T-helper 2 cell (primary cell): ENCODE measurements at places on chromosomes 13 and 19.
A peak's percentile ranks its signal among the peaks of the same experiment; 100 is the strongest.

GRCh38 chr19:55345818-55346724 is 6.4 kb downstream of the KMT5C start:
- DNase-seq, result no peak

DNA sequence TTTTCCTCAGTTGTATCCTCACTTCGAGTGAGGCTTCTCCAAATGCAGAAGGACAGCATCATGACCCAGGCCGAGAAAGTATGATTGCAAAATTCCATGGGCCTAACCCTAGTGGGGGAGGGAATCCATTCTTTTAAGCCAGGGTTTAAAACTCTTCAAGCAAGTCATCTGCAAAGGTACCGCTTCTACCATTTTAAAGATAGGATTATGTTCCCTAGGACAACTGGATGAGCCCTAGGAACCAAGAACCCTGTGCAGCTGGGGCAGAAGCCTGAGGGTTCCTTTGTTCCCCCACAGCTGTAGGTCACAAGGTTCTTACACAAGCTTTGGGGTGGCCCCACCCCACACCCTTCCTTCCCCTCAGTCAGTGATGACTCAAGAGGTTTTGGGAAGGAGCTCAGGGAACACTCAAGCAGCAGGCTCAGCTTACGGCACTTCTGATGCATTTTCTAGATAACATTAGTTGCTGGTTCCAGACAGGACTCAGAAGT is 13.5 kb downstream of the ARL11 start:
- DNase-seq, result no peak

- peak; percentile 81 for DNase-seq
Measured at GRCh38 chr19:58558066-58558622, at the start of gene UBE2M. UBE2M (minus strand) TSS chr19:58558611; CDS start chr19:58558381, 230 bp downstream.

DNA sequence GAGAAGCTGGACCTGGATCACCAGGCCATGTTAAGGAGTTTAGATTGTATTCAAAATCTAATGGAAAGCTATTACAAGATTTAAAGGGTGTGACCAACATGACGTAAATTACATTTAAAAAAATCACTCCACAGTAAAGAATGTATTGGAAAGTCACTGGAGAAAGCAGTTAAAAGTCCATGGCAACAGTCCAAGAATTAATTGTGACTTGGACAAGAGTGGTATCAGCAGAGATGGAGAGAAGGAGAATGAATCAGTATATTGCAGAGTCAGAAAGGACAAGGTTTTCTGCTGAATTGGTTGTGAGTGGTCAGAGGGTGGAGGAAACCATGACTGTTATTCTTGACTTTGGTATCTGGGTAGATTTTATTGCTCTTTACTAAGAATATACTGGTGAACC is 535.1 kb upstream of the SLITRK1 start:
- no peak for DNase-seq

- DNase-seq, result peak; percentile 70
Measured at GRCh38 chr13:109743706-109744453, 42.5 kb downstream of the IRS2 start.

- DNase-seq, result no peak
Measured at GRCh38 chr13:78660495-78660857, 1.5 kb upstream of the OBI1 start.

- no peak for DNase-seq
Measured at GRCh38 chr13:48501705-48502104, 31.2 kb downstream of the RCBTB2 start.

GRCh38 chr19:41116261-41116660 is 2.0 kb downstream of the CYP2F1 start:
- DNase-seq, result no peak

DNA sequence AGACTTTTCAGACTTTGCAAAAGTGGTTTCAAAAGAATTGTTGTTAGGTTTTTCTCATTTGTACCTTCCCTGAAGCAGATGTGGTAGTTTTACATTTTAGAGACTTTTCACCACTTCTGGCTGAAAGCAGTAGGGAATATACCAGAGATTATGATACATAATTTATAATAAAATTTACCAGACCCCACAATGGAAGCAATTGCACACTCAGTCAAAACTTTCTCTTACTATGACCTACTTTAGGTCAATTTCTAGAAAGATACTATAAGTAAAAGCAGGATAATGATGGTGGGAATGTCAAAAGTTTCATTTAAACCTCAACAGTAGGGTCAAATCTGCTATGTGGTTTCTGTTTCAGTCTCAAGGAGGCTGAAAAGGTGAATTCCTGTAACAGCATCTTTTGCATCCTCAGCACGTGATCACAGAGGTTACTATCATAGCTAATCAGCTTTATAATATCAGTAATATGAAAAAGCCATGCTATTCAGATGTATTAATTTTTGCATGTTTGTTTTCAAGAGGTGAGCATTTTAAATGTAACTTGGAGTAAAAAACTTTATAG is 26.9 kb downstream of the PCCA start:
- DNase-seq, result no peak

- DNase-seq, result no peak
Measured at GRCh38 chr13:75652726-75653125, 16.6 kb downstream of the LMO7 start.

GRCh38 chr19:45137179-45137761 is 23.5 kb downstream of the NKPD1 start:
- no peak for DNase-seq

DNA sequence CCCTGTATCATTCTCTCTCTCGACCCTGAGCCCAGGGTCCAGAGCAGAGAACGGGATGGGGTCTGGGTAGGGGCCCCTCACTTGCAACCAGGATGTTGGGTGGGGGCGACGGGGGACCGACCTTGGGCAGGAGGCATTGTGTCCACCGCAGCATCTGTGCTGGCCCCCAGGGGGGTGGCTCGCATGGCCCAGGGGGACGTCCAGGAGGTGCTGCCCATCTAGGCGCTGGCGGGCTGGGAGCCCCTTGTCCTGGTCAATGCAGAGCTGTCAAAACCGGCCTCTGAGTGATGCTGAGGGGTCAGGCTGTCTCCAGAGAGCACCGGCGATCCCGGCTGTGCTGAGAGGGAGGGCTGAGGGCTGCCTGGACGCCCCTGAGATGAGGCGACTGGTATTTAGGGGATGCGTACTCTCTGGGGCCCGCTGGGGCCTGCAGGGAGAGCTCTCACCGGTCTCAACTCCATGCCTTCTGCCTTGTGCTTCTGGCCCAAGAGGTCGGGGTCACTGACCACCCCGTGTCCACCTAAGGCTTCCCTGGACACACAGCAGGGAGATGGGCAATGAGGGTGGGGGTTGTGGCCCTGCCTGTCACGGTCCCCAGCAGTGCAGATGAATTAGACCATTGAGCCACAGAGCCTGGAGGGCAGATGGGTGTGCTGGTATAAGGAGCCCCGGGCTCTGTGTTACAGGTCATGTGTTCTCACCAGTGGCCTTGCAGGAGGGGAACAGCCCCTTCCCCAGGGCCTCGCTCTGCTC is 8.6 kb downstream of the RPS9 start:
- no peak for DNase-seq

GRCh38 chr13:30529085-30529834 is 63.5 kb upstream of the HMGB1 start:
- no peak for DNase-seq

- no peak for DNase-seq
Measured at GRCh38 chr13:42873081-42873480, 91.7 kb downstream of the FAM216B start.

DNA sequence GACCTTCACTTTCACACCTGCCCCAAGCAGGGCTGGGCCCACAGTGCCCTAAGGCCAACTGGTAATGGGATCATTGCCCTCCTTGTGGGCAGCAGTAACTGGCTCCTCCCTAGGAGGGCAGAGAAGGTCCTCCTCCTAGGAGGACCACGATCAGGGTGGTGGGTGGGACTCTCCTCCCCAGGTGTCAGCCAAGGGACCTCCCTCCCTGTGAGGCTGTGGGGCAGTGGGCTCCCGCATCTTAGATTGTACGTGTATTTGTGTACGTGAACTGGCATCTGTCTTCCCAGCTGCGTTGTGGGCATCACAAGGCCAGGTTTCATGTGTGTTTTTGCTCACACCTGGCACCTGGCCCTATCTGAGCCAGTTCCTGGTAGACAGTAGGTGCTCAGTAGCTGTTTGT is 111.8 kb downstream of the SOX1 start:
- DNase-seq, result no peak

- no peak for DNase-seq
Measured at GRCh38 chr19:47313754-47314295, 4.2 kb downstream of the C5AR1 start.

- DNase-seq, result no peak
Measured at GRCh38 chr13:19985219-19985556, 26.7 kb downstream of the ZMYM2 start.

GRCh38 chr19:9673912-9674662 is 813 bp downstream of the ZNF562 start:
- no peak for DNase-seq

DNA sequence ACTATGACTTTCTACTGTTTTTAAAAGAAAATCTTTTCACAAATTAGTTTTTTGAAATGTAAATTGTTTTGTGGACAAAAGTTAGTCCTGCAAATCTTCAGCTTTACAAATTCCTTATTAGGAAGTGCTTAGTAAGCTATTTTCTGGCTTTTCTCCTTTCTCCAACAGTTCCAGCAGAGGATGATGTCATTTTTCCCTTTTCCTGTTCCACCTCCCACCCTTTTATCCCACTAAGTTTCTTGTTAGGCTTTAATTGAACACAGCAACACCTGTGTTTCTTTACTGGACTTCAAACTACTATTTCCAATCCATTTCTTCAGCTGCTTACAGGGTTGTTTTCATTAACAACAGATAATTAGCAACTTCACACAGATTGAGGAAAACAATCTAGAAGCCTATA is 389.2 kb downstream of the NDFIP2 start:
- DNase-seq, result no peak

- no peak for DNase-seq
Measured at GRCh38 chr19:41193430-41194156, 574 bp downstream of the CYP2S1 start.

DNA sequence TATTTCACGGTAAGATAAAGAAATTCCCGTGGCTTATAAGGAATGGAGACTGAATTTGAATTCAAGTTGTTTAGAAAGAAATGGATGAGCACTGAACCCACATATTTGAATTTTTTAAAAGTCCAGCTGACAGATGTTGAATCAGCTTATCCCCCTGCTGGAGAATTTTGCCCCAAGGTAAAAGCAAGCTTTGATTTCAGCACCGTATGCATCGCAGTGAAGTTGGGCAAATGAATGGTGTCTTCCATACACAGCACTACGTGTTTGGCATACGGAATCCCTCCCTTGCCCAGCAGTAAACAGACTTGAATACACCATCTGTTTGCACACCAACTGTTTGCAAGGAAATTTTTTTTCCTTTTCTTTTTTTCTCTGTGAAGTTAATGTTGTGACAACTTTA is 77.5 kb upstream of the PEG3 start:
- DNase-seq, result no peak

DNA sequence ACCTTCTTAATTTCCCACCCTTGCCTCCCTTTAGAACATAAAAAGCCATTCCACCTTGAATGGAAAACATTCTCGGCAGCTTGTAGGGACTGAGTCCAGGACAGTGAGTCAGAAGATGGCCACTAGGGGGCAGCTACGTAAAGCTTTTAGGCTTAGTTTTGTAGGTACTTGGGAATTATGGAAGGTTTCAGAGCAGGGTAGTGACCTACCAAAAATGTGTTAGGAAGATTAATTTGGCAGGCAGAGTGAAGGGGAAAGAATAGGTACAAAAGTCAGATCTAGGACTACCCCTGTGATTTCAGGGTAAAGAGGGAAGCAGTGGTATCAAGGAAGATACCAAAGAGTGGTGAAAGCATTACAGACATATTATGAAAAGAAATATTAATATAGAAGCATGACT is 198.4 kb downstream of the NDFIP2 start:
- no peak for DNase-seq

DNA sequence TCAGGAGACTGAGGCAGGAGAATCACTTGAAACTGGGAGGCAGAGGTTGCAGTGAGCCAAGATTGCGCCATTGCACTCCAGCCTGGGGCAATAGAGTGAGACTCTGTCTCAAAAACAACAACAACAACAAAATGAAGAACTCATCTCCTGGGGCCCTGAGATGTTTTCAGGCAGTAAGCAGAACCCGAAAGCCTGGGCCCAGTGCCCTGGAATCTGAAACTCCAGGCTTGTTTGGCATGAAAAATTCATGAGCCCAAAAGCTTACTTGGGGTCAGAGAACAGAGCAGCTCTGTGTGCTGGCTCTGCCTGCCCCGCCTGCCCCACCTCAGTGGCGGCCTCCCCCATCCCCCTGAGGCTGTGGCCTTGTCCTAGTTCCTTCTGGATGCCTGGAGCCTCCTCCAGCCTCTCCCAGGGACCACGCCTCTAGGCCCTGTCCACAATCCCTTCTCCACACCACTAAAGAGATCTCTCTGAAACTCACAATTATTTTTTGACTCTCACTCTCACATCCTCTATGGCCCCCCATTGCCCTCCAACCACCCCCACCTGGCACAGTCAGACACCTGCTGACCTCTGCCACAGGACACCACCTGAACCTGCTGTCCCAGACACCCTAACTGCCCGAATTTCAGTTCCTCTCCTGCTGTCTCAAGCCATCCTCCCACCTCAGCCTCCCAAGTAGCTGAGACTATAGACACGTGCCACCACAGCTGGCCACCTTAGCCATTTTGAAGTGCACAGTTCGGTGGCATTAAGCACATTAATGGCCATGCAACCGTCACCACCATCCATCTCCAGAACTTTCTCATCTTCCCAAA is 6.9 kb upstream of the AP1M2 start:
- DNase-seq, result no peak

DNA sequence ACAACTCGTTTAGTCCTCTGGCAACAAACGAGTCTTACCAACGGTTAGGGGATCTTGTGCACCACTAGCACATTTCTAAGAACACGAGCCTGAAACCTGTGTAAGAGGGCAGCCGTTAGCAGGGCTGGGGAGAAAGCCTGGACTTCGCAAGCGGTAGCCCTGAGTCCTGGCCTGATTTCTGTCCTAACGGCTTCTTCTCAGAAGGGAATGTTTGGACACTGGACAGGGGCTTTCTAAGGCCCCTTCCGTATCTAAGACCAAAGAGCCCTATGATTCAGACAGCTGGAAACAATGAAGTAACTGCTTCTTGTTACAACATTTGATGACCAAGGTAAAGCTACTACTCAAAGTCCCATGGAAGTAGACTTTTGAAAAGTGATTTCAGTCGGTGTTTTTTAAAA is 2.2 kb downstream of the ANKRD10 start:
- DNase-seq, result no peak

DNA sequence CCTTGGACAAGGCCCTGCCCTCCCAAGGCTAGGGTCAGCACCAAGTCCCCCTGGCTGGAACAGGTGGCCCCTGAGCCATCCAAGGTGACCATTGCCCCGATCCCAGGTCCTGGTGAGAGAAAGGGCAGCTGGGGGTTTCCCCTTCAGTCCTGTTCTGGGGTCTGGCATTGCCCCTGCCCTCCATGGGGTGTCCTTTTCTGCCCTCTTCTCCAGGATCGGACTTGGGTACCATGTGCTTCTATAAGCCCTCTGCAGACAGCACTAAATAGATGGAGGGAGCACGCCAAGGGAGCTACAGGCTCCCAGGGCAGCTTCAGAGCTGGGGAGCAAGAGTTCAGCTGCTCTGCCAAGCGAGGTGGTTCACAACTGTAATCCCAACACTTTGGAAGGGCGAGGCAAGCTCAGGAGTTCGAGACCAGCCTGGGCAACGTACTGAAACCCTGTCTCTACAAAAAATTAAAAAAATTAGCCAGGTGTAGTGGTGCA is 13.5 kb upstream of the KCNN1 start:
- no peak for DNase-seq

- no peak for DNase-seq
Measured at GRCh38 chr19:5096536-5096935, 127.6 kb downstream of the KDM4B start.
